Bronchial smooth muscle cell (primary cell): ENCODE measurements at places on chromosomes 12 and 14. TPM values are rescaled to one million over a fixed set of nuclear protein-coding genes. Genes with fewer than 3 reads are reported as not detected.

The ADAMTS20 gene
- total RNA-seq = not detected in 2 replicates

The IFNG-AS1 gene
- under 0.01 TPM in 1 of 2 replicates, not detected in the other for total RNA-seq

The AGAP2 gene
- total RNA-seq = 0.32 and 0.43 TPM in 2 replicates

The FOXN4 gene
- not detected in 2 replicates for total RNA-seq

The FIGNL2 gene
- 0.09 and 0.16 TPM in 2 replicates for total RNA-seq

The RIMBP2 gene
- under 0.01 TPM in 2 replicates for total RNA-seq

The KLRK1 gene
- not detected in 2 replicates for total RNA-seq

The SYCP3 gene
- total RNA-seq = under 0.01 and 0.34 TPM in 2 replicates

The LRTM2 gene
- not detected in 2 replicates for total RNA-seq
